Umbilical cord (tissue), 2 donors: ENCODE measurements at places on chromosomes 2 and 18. TPM values are rescaled to one million over a fixed set of nuclear protein-coding genes. Genes with fewer than 3 reads are reported as not detected.

- DNase-seq = no peak
Observed at GRCh38 chr2:206876216-206876860, 63.0 kb upstream of the CPO start.

- DNase-seq = no peak
Observed at GRCh38 chr18:79519751-79520477, 124.2 kb downstream of the NFATC1 start.

DNA sequence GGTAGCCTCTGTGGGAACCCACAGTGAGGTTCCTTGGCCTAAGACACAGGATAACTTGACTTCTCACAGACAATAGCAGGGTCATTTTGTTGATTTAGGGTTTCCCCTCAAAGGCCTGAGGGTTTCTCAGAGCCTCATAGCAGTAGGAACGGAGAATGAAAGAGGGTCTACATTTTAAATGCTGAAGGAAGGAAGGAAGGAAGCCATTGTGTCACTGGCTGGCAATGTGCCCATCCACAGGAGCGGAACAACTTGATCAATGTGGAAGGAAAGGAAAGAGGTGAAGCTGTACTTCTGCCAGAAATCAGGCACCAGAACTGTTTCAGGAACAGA lies 5.1 kb downstream of the IL1B start:
- DNase-seq = no peak

- peak; percentile 37 for DNase-seq
Observed at GRCh38 chr2:20188851-20189250, 36.1 kb downstream of the SDC1 start.

DNA sequence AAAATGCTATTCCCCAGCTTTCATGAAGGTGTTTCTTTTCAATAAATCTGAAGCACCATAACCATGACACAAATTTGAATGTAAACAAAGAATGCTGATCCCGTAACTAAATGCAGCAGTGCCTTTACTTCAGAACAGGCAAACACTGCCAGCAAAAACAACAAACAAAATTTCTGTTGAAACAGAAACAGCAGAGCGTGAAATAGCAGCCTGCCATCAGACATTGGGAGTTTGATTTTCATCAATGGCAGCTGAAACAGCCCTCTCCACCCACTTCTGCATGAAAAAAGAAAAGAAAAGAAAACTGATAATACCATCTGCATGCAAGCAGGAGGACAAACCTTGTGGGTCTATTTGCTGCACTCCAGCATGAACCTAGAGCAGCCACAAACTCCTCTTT lies 128.3 kb downstream of the CDH2 start:
- no peak for DNase-seq

DNA sequence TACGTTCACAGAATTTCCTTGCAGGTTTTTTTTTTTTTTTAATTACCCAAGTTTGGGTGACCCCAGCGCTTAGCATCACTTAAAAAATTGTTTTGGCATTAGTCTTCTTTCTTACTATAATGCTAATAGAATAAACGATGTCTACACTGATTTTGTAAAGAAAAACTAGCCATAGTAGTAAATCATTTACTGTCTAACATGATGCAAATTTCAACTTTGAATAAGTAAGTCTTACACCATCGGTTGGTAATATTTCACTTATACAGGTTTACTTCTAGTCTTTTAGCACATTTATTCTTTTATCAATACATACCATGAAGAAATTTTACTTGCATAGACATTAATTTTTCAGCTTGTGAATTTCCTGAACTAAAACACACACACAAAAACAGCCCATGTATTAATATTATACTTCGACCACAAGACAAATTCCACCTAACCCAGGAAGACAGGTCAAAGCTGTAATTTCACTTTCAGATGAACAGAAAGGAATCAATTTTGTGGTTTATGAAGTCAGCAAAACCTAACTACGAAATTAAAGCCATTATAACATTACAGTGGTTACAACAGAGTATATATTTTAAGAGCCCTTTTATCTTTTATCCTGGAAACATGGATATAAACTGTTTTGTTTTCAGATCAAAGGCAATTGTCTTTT lies 1.9 kb downstream of the YES1 start:
- no peak for DNase-seq

DNA sequence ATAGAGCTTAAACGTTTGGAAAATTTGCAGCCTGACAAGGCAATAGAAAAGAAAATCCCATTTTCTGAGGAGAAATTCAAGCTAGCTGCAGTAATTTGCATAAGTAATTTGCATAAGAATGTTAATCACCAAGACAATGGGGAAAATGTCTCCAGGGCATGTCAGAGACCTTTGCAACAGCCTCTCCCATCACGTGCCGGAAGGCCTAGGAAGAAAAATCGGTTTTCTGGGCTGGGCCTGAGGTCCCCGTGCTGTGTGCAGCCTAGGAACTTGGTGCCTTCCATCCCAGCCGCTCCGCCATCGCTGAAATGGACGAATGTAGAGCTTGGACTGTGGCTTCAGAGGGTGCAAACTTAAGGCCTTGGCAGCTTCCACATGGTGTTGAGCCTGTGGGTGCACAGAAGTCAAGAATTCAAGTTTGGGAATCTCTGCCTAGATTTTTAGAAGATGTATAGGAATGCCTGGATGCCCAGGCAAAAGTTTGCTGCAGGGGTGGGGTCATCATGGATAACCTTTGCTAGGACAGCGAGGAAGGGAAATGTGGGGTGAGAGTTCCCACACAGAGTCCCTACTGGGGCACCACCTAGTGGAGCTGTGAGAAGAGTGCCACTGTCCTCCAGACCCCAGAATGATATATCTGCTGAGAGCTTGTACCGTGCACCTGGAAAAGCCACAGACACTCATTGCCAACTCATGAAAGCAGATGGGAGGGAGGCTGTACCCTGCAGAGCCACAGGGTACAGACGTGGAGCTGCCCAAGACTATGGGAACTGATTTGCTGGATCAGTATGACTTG lies 164.6 kb downstream of the GULP1 start:
- no peak for DNase-seq

DNA sequence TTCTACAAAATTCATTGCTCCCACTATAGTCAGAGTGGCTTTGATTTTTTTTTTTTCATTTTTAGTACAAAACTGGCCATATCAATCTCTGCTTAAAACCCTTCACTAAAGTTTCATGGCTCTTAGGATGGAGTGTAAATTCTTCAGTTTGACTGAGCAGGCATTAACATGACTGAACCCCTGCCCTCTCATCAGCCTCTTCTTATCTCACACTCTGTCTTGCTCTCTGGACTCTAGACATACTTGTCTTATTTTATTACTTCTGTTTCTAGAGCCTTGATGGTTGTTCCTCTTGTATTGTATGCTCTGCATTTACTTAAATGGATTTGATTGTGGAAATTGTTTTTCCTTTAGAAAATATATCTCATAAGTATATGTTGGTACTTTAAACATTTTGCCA lies 272.4 kb downstream of the DCC start:
- no peak for DNase-seq

DNA sequence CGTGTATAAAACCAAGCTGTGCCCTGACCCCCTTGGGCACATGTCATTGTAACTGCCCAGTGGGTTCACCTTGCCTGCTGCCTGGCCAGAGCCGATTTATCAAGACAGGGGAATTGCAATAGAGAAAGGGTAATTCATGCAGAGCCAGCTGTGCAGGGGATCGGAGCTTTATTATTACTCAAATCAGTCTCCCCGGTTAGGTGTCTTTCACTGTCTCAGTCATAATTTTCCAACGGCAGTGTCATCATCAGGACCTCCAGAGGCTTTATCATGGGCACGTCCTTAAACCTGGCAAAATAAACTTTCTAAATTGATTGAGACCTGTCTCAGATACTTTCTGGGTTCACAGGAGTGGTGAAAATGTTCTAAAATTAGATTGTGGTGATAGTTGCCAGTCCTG lies 29.6 kb upstream of the PGAP1 start:
- DNase-seq = no peak

- DNase-seq = no peak
Observed at GRCh38 chr2:170869036-170869435, 52.3 kb downstream of the GAD1 start.

- peak; percentile 88 for DNase-seq
Observed at GRCh38 chr2:121455446-121455845, 75.2 kb upstream of the RNU4ATAC start.

- DNase-seq = no peak
Observed at GRCh38 chr2:42860319-42861094, 68.1 kb upstream of the HAAO start.

GRCh38 chr2:120846406-120847095 lies 110.9 kb downstream of the GLI2 start:
- no peak for DNase-seq

DNA sequence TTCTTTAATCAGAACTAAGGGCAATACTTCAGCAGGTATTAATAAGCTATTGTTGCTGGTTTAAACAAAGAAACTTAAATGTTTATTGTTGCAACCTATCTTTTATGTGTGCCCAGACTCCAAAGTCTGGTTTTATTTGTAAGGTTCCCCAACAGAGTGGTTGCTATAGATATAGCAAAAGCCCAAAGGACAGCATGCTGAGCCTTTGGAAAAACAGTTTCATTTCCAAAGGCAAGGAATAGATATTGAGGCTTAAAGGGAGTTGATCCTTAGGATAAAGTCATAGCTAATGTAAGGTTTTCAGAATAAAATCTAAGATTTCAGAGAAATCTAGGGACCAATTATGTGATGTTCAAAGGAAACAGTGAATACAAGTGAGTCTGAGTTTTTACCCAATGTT lies 413.2 kb upstream of the SLC14A2 start:
- DNase-seq = peak; percentile 67

- peak; percentile 69 for DNase-seq
Observed at GRCh38 chr2:191696001-191696400, 18.1 kb downstream of the NABP1 start.

DNA sequence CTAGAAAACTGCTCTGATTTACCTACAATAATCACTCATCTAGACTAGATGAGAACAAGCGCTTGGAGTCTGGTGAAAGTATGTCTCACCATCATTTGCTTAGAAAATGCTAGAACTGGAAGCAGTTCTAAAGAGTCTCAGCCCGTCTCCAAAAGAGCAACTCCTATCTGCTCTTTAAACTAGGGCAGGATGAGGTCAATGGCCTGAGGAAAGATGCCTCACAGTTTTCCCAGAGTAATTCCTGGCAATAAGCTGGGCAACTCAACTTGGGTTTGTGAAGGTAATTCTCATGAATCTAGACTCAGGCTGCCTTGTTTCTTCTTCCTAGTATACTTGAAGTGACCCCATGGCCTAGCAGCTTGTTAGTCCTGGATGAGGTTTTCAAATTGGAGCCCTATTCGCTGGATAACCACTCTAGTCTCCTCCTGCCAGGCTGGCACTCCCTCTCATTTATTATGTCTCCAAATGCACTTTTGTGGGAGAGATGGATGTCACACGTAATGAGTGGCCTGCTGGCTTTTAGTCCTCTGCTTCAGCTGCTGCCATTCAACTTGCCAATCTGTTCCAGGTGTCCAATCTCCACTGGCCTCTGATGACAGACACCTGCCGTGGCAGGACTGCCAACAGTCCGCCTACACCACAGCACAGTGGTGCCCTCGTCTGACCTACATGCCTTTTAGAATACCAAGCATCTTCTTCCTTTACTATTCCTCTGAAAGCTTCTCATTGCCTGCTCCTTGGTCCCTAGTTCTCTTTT lies 80.9 kb downstream of the CABYR start:
- no peak for DNase-seq

DNA sequence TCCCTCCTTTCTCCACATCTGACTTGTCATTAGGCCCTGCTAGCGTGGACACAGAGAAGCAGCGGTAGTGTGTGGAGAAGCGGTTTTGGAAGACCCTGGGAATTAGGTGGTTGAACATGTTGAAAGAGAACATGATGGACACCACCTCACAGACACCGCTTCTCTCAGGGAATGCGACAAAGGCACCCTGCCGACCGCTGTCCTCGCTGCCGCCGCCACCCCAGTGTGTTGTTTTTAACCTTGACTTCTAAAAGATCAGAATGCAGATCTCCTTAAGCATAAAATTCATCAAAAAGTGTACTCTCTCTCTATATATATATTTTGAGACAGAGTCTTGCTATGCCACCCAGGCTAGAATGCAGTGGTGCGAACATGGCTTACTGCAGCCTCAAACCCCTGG lies 33.2 kb downstream of the AQP4 start:
- DNase-seq = no peak

- peak; percentile 42 for DNase-seq
Observed at GRCh38 chr2:148300544-148300943, 279.7 kb downstream of the MBD5 start.

DNA sequence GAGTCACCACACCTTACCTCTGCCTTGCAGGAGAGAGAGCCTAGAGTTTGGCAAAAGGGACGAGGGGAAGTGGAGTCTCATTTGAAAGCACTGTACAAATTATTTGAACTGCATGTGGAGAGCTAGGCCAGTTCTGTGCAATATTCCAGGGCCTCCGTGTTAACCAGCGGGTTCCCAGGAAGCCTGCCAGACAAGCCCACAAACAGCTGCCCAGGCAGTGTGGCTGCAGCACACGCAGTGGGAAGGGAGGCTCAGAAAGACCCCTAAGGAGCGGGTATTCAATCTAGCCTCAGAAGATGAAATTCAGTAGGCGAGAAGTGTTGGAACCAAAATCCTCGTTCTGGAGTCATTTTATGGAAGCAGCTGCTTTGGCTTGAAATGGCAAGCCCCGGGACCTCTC lies 30.7 kb downstream of the CNGA3 start:
- DNase-seq = no peak

DNA sequence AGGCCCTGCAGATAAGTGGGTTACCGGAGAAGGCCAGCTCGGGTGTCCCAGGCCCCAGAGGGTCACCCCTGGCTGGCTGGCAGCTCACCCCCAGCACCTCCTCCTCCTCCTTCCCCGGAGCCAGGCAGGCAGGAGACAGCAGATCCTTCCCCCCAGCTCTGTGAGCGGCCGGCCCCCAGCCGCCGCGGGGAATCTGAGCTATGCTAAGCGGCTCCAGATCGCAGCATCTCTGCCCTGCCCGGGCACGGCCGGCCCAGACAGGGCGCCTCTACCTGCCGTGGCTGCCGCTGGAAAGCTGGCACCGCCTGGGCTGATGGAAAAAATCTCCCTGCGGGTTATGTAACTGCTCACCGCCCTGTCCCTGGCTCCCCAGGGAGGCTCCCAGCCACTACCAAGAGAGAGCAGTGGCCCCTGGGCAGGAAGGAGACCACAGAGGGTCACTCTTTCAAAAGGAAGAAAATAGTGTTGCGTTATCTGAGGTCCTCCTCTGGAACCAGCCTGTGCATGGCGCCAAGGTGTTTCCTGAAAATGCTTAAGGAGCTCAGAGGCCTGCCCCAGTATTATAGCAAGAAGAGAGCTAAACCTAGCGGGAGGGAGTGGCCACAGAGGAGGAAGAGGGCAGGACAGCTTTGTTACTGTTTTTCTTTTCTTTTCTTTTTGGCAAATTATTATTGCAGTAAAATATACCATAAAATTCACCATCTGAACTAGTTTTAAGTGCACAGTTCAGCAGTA lies 179.0 kb downstream of the SMAD7 start:
- DNase-seq = peak; percentile 60

ANKRD30B gene
- 1.4 TPM for total RNA-seq

SFT2D3 gene
- 7.0 TPM for total RNA-seq

ALPI gene
- total RNA-seq = 2.9 TPM

SPAG16 gene
- 33.9 TPM for total RNA-seq

GCG gene
- total RNA-seq = 2.4 TPM

HAAO gene
- 19.0 TPM for total RNA-seq

FHOD3 gene
- total RNA-seq = 59.7 TPM

INHBB gene
- total RNA-seq = 6.3 TPM

CRYBA2 gene
- not detected for total RNA-seq

NEUROD1 gene
- total RNA-seq = 5.3 TPM
